Hypothalamus (tissue), 51 donors: ENCODE measurements at places on chromosomes 3 and 15.

DNA sequence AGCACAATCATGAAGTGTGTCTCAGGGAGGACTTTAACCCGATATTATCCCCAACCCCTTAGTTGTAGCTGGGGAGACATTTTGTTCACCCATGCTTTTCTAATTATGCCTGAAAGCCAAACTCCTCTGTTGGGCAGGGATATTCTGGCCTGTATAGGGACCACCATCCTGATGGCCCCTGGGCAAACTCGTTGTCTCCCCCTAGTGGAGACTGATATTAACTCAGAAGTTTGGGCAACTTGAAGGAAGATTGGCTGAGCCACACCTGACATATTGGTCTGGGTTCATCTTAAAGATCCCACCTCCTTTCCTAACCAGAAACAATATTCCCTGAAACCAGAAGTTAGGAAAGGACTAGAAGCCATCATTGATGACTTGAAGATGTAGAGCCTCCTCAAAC is 42.3 kb downstream of the TM4SF18 start:
- no peak for DNase-seq

GRCh38 chr3:197270558-197271317 is 27.7 kb downstream of the DLG1 start:
- no peak for DNase-seq

GRCh38 chr3:16928386-16929132 is 43.8 kb downstream of the PLCL2 start:
- no peak for DNase-seq

DNA sequence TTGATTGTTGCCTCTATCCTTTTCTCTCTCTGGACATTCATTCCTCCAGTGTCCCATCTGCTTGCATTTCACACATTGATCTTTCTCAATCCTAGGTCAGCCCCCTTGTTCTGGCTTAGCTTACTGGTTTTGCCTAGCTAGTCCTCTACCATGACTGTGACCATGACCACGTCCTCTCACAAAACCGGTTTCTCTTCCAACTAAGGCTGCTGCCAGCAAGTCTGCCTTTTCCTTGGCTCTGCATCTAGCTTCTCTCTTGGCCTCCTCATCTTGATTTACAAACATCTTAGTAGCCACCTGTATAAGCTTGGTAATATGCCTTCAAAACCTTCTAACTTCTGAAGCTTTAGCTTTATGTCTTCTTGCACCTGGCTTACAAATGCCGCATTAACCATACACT is 167.2 kb downstream of the STXBP5L start:
- DNase-seq: no peak

GRCh38 chr3:171186817-171187500 is 160.4 kb upstream of the SLC2A2 start:
- no peak for DNase-seq
